Common myeloid progenitor, CD34-positive (primary cell): ENCODE measurements at places on chromosomes 16 and 17.

DNA sequence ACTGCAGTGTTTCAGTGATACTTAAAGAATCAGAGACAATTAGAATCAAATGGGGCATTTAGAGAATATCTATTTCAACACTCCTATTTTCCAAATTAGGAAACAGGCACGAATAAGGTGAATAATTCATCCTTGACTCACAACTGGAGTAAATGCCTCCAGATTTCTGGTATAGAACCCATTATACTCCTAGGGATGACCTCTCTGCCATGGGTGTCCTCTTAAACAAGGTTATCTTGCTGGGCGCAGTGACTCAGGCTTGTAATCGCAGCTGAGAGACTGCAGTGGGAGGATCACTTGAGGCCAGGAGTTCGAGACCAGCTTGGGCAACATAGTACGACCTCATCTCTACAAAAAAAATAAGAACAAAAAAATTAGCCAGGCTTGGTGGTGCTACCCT, 139.8 kb upstream of the ELAC2 start:
- H3K27me3 ChIP-seq = no peaks in the 10 kb centered on the region
- H3K4me1 ChIP-seq = no peaks in the 10 kb centered on the region
- no peaks in the 10 kb centered on the region for H3K36me3 ChIP-seq
- no peak for DNase-seq

GRCh38 chr17:74408262-74408661, 23.6 kb upstream of the GPRC5C start:
- H3K27ac ChIP-seq = no peak overlapping the region
- H3K27me3 ChIP-seq = no peaks in the 10 kb centered on the region
- no peaks in the 10 kb centered on the region for H3K36me3 ChIP-seq
- peaks cover 7% of the 10 kb centered on the region for H3K4me1 ChIP-seq

DNA sequence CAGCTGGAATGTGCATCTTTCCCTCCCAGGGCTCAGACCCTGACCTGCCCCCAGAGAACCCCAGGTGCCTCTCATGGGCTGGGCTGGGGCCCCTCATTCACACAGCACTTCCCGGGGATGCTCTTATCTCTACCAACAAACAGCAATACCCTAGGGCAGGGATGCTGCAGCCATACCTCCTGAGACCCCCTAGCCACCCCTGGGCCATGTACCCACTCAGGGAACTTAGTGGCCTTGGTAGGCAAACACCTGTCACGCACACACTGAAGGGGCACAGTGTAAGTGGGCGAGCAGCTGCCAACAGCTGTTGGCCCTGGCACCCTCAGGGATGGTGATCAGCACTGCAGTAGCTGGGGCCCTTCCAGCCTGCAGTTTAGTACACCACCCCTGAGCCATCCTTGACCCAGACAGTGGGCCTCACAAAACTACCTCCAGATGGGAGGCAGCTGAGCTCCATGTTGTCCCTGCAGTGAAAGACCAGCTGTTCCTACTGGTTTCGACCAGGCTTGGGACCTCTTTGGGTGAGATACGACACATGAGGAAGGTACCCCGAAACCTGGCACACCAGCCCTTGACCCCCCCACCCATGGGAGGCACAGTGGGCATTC, 1723.6 kb downstream of the TP53TG3F start:
- H3K4me3 ChIP-seq = no peak overlapping the region
- H3K27ac ChIP-seq = no peak overlapping the region
- H3K4me1 ChIP-seq = no peaks in the 10 kb centered on the region
- H3K36me3 ChIP-seq = no peaks in the 10 kb centered on the region
- H3K27me3 ChIP-seq = no peaks in the 10 kb centered on the region

DNA sequence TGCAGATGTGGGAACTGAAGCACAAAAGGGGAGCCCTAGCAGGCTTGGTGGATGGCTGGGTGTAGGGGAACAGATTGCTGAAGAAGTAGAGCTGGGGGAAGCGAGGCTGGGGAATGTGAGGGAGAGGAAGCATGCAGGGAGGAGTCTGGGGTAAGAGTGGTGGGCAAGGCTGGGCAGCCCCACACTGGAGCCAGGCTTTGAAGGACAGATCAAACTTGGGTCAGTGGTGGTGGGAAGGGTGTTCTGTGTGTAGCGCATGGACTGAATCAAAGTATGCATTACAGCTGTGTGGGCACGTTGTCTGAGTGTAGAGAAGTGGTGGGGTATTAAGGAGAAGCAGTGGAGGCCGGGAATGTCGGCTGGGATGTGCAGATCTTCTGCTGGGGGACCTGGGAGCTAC, 116.0 kb downstream of the CYLD start:
- H3K36me3 ChIP-seq = no peaks in the 10 kb centered on the region
- no peak for DNase-seq
- H3K4me1 ChIP-seq = no peaks in the 10 kb centered on the region
- H3K27me3 ChIP-seq = no peaks in the 10 kb centered on the region
- H3K27ac ChIP-seq = no peak overlapping the region

- H3K4me3 ChIP-seq = peak within 1 kb of the TSS; percentile 64
- H3K27ac ChIP-seq = no peak within 1 kb of the TSS
- peaks cover 13% of the 10 kb centered on the region for H3K4me1 ChIP-seq
Observed at GRCh38 chr16:89828199-89828869, at the start of gene SPIRE2. SPIRE2 (plus strand) TSS chr16:89828475; CDS start chr16:89828551, 76 bp downstream.

- peaks cover 5% of the 10 kb centered on the region for H3K4me1 ChIP-seq
- peak overlapping the region; percentile 6 for H3K27ac ChIP-seq
- no peak for DNase-seq
- H3K36me3 ChIP-seq = no peaks in the 10 kb centered on the region
Observed at GRCh38 chr17:67469208-67469980, 92.3 kb downstream of the PITPNC1 start.

GRCh38 chr16:16042076-16042475, 92.7 kb downstream of the ABCC1 start:
- H3K27ac ChIP-seq = peak overlapping the region; percentile 18
- no peak for DNase-seq
- H3K27me3 ChIP-seq = no peaks in the 10 kb centered on the region

- no peaks in the 10 kb centered on the region for H3K27me3 ChIP-seq
- H3K4me1 ChIP-seq = peaks cover 6% of the 10 kb centered on the region
- no peak overlapping the region for H3K27ac ChIP-seq
- DNase-seq = no peak
- peaks cover 2% of the 10 kb centered on the region for H3K36me3 ChIP-seq
Observed at GRCh38 chr16:2152695-2153506, 2.7 kb upstream of the TRAF7 start.

DNA sequence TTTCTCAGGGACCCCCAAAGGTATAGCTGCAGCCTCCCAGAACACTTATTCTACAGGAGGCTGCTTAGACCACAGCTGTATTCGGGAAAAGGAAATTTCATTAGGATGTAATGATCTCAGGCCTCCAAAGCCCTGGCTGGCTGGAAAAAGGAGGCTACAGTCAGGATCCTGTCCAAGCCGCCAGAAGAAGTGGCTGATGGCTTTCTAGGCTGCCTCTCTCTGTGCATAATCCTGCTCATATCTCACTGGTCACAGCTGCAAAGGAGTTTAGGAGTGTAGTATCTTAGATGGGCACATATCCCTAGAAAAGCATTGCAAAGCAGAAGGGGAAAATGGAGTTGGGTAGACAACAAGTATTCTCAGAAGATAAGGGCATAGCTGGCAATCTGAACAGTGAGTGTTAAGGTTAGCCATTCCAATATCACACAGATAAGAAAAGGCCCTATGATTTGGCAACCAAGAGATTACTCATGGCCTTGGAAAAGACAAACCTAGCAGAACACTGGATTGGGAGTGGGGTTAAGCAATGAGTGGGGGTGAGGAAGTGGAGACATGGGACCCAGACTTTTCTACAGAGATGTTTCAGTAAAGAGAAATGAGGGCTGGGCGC, 26.0 kb upstream of the PRKCA start:
- no peak for DNase-seq
- no peak overlapping the region for H3K4me3 ChIP-seq
- H3K36me3 ChIP-seq = no peaks in the 10 kb centered on the region
- no peaks in the 10 kb centered on the region for H3K4me1 ChIP-seq
- H3K27ac ChIP-seq = no peak overlapping the region

GRCh38 chr17:51362811-51363585, 102.7 kb downstream of the UTP18 start:
- no peak for DNase-seq
- no peak overlapping the region for H3K27ac ChIP-seq
- H3K4me3 ChIP-seq = no peak overlapping the region
- no peaks in the 10 kb centered on the region for H3K36me3 ChIP-seq
- H3K27me3 ChIP-seq = peaks cover 3% of the 10 kb centered on the region
- no peaks in the 10 kb centered on the region for H3K4me1 ChIP-seq

GRCh38 chr17:11899537-11899942, 97.7 kb downstream of the ZNF18 start:
- no peaks in the 10 kb centered on the region for H3K4me1 ChIP-seq
- H3K27me3 ChIP-seq = no peaks in the 10 kb centered on the region
- H3K36me3 ChIP-seq = no peaks in the 10 kb centered on the region
- no peak for DNase-seq

GRCh38 chr16:2963723-2964474, at the start of gene KREMEN2:
KREMEN2 (plus strand) TSS chr16:2964275; CDS start chr16:2964521, 246 bp downstream.
- H3K4me1 ChIP-seq = peaks cover 59% of the 10 kb centered on the region
- no peak within 1 kb of the TSS for H3K4me3 ChIP-seq
- no peak within 1 kb of the TSS for H3K27ac ChIP-seq

- DNase-seq = no peak
- H3K4me3 ChIP-seq = no peak overlapping the region
- H3K36me3 ChIP-seq = peaks cover 26% of the 10 kb centered on the region
- H3K4me1 ChIP-seq = peaks cover 14% of the 10 kb centered on the region
Observed at GRCh38 chr16:67764158-67764667, 42.1 kb downstream of the RANBP10 start.

DNA sequence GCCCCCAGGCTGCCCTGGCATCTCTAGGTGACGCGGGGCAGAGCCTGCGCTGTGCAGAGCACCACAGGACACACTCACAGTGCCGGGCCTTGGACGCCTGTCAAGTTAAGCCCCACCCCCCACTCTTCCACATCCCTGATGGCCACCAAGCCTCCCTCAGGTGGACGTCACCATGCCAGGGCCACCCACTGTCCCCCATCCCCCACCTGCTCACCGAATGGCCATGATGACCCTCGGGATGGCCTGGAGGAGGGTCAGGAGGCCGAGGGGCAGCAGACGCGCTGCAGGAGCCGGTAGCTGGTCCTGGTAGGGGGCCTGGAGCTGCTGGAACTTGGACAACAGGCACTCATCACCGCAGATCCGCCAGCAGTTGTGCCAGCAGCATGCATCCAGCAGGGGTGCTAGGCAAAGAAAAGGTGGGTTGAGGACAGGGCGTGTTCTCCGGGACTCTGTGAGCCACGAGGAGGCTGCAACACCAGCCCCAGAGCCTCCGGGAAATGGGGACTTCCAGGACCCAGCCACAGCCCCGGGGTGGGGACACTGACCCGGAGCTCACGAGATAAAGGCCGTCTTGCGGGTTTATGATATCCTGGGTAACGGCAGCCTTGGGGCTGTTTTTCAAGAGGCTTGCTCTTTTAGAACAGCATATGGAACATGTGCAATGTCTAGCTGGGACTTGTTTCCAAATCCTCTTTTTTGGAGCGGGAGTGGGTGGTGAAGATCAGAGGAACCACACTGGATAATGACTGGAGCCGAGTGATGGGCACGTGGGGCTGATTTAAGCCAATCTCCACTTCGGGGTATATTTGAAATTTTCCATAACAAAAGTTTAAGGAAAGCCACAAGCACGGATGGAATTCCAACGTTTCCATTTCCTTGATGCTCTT, 11.4 kb downstream of the C16orf95 start:
- no peak overlapping the region for H3K27ac ChIP-seq
- H3K4me3 ChIP-seq = no peak overlapping the region
- H3K36me3 ChIP-seq = no peaks in the 10 kb centered on the region
- H3K4me1 ChIP-seq = peaks cover 17% of the 10 kb centered on the region
- H3K27me3 ChIP-seq = no peaks in the 10 kb centered on the region

DNA sequence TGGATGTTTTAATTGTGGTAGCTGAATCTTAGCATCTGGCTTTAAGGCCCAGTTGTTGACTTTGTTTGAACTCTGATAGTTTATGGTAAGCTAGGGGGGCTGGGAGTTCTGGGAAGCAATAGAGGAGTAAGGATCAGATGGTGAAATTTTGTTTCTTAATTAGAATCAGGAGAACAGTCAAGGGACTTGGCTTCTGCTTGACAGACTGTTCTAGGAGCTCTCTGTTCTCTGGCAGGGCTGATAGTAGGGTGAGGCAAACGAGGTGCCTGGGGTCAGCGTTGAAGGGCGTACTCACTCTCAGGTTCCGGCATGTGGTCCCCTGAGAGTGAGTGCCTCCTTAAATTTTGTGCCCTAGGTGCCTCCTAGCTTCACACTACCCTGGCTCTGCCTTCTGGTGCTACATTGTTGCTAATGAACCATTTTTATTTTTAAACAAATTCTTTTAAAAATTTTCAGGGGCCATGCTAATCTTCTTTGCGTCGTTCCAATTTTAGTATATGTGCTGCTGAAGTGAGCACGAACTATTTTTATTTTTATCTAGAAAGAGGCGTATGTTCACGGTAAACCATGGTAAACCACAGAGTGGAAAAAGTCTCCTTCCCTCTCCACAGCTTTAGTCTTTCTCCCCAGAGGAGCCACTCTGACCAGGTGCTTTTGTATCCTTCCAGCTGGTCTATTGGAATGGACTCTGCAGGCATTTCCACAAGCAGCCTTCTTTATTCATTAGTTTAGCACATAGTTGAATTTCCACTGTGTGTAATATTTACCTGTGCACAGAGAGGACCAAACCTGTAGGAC, 19.7 kb downstream of the SLC7A6 start:
- H3K27ac ChIP-seq = peak overlapping the region; percentile 80
- H3K36me3 ChIP-seq = no peaks in the 10 kb centered on the region
- H3K4me3 ChIP-seq = peak overlapping the region; percentile 27
- H3K27me3 ChIP-seq = no peaks in the 10 kb centered on the region

GRCh38 chr16:84029297-84030047, 13.1 kb downstream of the SLC38A8 start:
- H3K27me3 ChIP-seq = peaks cover 14% of the 10 kb centered on the region
- no peak overlapping the region for H3K4me3 ChIP-seq
- peak; percentile 52 for DNase-seq
- H3K4me1 ChIP-seq = peaks cover 8% of the 10 kb centered on the region

GRCh38 chr17:2563061-2563460, 30.4 kb upstream of the PAFAH1B1 start:
- H3K4me1 ChIP-seq = no peaks in the 10 kb centered on the region
- H3K4me3 ChIP-seq = no peak overlapping the region
- H3K36me3 ChIP-seq = no peaks in the 10 kb centered on the region
- no peak for DNase-seq
- no peak overlapping the region for H3K27ac ChIP-seq

GRCh38 chr16:77850636-77851333, 62.4 kb downstream of the VAT1L start:
- DNase-seq = no peak
- H3K36me3 ChIP-seq = no peaks in the 10 kb centered on the region
- H3K27me3 ChIP-seq = no peaks in the 10 kb centered on the region
- H3K4me3 ChIP-seq = no peak overlapping the region

- no peaks in the 10 kb centered on the region for H3K36me3 ChIP-seq
- peaks cover 22% of the 10 kb centered on the region for H3K4me1 ChIP-seq
- no peak overlapping the region for H3K27ac ChIP-seq
Observed at GRCh38 chr17:82963104-82963950, 116.1 kb upstream of the METRNL start.

- H3K36me3 ChIP-seq = peaks cover 5% of the 10 kb centered on the region
- no peaks in the 10 kb centered on the region for H3K27me3 ChIP-seq
- no peak overlapping the region for H3K27ac ChIP-seq
- no peak for DNase-seq
- H3K4me3 ChIP-seq = no peak overlapping the region
Observed at GRCh38 chr17:29444589-29444988, 54.4 kb downstream of the TAOK1 start.
